ENCODE measurements at places on chromosomes 3 and 15. TPM values are rescaled to one million over a fixed set of nuclear protein-coding genes. Genes with fewer than 3 reads are reported as not detected.

GRCh38 chr15:74383286-74383685, 15.8 kb upstream of the CYP11A1 start:
- no peak for DNase-seq

- no peak for DNase-seq
Observed at GRCh38 chr3:38490281-38491030, 5.7 kb upstream of the EXOG start.

GRCh38 chr3:18135060-18135814, 289.9 kb downstream of the SATB1 start:
- DNase-seq: no peak

DNA sequence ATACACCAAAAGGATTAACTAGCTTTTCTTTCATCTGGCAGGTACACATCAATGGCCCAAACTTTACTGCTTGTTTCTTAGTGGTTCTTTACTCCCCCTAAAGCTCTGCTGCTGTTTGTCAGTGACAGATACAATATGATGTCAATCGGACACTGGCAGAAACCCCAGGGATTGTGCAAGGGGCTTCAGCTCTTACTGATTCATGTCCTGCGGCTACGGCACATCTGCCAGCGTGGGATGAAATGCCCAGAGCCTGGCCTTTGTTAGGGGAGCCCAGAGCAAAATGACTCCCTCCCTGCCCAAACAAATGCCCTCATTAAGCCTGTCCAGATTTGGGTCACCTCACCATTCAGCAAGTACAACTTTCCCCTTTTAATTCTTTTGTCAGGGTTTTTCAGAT, 28.3 kb downstream of the SRP14 start:
- DNase-seq: no peak

The AP3S2 gene
- total RNA-seq: 57.6 TPM

The EFL1 gene
- 14.4 TPM for total RNA-seq

DNA sequence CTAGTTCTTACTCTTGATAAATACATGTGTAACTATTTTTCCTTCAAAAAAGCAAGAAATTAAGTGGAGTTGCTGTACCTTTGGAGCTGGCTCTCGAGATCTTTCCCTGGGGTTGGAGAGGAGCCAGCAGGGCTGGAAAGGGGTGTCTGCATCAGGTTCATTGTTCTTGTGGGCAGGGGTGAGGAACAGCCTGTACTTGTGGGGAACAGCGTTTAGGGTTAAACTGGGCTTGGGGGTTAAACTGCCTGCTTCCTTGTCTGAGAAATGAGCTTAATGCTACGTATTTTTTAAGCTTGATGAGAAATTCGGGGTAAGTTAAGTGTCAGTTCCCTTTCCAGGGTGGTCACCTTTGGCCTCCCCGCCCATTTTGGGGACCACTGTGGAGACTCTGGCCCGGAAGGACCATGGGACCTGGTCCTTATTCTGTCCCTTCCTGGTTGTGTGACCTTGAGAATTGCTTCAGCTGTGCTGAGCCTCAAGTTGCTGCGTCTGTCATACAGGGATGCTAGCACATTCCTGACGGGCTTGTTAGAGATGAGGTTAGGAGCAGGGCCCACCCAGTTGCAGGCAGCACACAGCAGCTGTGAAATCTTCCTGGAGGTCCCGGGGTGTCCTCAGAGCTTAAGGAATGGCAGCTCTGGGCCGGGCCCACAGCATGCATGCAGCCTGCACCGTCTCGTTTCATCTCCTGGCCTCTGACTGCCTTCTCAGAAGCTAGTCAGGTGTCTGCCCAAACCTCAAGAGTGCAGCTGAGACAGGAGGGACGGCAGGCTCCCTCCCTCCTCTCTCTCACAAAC, 11.6 kb downstream of the H1-8 start:
- no peak for DNase-seq

DNA sequence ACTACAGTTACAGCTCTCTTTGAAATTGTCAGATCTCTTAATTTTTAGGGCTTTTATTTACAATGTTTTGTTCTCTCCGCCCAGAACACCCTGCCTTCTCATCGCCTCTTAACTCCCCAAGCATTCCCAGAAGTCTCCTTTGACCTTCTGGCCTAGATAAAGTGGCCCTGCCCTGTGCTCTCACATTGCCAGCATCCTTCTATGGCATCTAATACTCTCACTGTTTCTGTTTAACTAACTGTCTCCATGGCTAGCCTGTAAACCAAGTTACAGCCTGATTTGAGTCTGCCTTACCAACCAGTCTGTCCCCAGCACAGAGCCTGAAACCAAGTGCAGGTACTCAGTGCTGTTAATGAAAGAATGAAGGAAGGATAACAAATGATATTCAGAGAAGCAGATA, 19.9 kb downstream of the COL8A1 start:
- no peak for DNase-seq

DNA sequence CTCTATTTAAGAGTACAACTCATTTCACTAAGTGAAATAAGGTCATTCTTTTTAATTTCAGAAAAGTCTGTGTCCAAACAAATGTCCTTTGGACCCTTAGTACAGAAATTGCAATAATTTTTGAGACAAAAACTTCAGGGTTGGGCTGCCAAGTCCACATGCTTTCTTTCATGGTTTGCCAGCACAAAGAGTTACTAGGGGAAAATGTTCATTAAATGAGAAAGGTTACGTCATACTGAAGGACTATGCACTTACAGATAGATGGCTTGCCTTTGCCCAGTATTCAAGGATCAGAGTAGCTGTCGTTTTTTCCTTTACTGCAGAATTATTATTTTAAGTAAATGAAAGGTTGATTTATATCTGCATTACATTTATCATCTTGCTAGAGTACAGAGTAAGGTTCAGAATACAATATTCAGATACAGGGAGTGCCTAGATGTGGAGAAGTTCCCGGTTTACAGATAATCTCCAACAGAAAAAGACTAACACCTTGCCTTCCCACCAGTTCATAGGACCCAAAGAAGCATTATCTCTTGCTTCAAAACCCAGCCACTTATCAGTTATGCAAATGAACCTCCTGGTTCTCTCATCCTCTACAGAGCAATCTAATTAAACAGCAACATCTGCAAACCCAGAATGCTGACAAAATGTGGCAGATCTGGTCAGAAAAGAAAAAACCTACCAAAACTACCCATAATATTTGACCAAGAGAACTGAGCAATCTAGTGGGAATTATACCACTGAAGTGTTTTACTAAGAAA, 179.3 kb downstream of the FRMD5 start:
- DNase-seq: no peak

- DNase-seq: no peak
Observed at GRCh38 chr15:54707805-54708752, 488.7 kb downstream of the RSL24D1 start.

GRCh38 chr3:186639778-186640472, at the start of gene FETUB:
Gene FETUB, plus strand, starts transcription at chr3:186640399. Its CDS starts 62 bp downstream, at chr3:186640461.
- no peak for DNase-seq

- DNase-seq: no peak
Observed at GRCh38 chr3:88225326-88226008, 75.7 kb downstream of the C3orf38 start.

- no peak for DNase-seq
Observed at GRCh38 chr3:194758716-194759115, 73.0 kb downstream of the FAM43A start.

The ITGA11 gene
- total RNA-seq: 0.18 TPM

DNA sequence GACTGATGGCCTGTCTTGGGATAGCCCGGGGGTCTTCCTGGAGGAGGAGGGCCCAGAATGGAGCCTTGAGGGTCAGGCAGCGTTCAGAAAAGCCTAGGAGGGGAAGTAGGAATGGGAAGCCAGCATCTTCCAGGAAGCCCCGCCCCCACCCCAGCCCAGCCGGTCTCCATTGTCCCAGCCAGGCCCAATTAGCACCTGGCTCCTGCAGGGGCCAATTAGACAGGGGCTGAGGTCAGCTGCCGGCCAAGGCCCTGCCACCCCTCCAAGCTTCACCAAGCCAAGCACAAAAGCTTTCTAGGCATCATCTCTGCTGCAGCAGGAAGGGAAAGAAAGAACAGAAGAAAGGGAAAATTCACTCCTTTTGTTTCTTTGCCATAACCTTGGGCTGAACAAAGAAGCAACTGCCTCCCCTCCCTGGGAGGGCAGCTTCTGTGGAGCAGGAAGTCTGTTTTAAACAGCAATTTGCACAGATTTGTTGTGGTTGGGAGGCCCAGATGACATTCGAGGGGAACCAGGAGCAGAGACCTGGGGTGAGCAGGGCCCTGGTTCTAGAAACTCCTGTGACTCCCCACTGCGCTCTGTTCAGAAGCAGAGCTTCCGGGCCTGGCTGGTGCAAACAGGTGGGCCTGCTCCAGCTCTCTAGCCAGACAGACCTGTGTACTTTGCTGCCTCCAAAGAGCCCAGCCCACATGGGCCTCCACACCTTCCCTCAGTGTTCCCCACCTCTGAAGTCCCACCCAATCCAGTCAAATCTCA, 47.7 kb downstream of the CYP11A1 start:
- DNase-seq: no peak

The SPG11 gene
- 64.2 TPM for total RNA-seq

DNA sequence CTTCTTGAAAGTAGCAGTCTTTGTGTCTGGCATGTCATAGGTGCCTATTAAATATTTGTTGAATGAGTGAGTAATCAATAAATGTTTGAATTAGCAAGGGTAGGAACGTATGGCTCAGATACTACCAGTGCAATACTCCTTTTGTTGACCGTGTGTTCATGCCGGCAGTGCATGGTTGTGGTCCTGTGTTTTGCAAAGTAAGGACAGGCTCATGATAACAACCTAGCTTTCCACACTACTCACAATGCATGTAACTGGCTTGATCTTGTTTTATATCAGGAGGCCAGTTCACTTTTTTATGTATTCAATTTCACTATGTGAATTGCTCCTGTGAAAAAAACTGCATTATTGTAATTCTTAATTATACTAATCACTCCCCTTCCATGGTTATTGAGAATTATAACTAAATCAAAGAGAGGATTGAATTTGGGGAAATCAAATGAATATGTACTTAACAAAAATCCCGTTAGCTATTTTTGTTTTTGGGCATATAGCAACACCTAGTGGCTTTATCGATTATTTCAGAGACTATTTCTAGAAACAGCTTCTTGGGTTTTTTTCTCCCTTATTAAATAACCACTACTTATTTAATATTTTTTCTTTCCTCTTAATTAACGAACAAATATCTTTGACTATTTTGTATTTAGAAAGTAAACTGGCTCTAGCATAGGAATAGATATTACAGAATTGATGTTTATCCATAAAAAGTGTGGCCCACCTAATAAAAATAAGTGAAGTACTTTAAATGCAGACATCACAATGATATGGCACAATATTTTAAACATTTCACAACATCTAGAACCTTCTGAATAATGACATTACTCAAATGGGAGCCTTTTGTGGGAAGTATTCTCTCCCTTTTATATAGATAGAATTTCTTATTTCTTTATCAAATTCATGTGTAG, 218.5 kb downstream of the BBX start:
- DNase-seq: no peak

GRCh38 chr15:40894681-40895448, 615 bp downstream of the VPS18 start:
- DNase-seq: peak; percentile 47

The GASK1A gene
- not detected for total RNA-seq

DNA sequence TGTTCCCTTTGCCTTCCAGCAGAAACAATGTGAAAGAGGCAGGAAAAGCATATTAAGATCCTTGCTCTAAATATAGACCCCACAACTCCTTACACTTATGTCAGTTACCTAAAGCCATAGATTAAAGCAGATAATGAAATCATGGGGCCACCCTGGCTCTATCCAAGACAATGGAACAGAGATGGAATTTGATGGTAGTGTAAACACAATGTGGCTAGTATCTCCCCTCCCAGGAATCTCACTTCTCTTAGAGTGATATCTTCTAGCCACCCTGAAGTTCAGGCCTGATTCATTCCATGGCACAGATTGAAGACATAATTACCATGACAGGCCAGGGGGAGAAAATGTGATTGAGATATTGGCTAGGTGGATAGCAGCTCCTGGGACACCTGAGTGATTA, 32.6 kb downstream of the GALNT15 start:
- DNase-seq: no peak

GRCh38 chr15:31560643-31561042, 234.0 kb downstream of the KLF13 start:
- no peak for DNase-seq

The CORO2B gene
- 0.53 TPM for total RNA-seq

- no peak for DNase-seq
Observed at GRCh38 chr3:15217841-15218267, 11.8 kb downstream of the CAPN7 start.

DNA sequence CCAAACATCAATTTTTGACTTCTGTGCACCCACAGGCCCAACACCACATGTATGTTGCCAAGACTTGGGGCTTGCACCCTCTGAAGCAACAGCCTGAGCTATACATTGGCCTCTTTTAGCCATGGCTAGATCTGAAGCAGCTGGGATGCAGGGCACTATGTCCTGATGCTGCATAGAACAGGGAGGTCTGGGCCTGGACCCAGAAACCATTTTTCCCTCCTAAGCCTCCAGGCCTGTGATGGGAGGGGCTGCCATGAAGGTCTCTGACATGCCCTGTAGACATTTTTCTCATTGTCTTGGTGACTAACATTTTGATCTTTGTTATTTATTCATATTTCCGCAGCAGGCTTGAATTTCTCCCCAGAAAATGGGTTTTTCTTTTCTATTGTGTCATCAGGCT, 330.0 kb downstream of the PYDC2 start:
- no peak for DNase-seq

- no peak for DNase-seq
Observed at GRCh38 chr3:14154276-14154675, 24.1 kb downstream of the XPC start.

The HRG gene
- total RNA-seq: 0.58 TPM

GRCh38 chr3:159872374-159873109, 116.1 kb upstream of the IL12A start:
- DNase-seq: peak; percentile 96

DNA sequence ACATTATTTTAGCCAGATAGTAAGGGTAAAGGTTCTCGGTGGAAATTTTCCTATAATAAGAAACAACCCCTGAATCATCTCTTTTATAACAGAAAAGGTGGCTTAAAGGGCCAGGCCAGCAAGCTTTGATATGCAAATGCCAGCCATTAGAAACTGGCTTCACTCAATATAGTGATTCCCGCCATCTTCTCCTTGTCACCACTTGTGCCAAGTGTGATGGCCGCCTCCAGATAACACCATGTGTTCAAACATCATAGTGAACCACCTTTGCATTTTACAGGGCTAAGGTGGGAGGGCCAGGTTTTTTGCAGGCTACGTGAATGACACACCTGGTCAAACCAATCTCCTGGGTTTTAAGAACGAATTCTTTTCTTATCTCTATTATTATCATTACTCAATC, 31.3 kb downstream of the NCEH1 start:
- peak; percentile 1 for DNase-seq

The CCR9 gene
- total RNA-seq: not detected

The RAP2B gene
- total RNA-seq: 38.2 TPM

The CCDC9B gene
- 168 TPM for total RNA-seq

DNA sequence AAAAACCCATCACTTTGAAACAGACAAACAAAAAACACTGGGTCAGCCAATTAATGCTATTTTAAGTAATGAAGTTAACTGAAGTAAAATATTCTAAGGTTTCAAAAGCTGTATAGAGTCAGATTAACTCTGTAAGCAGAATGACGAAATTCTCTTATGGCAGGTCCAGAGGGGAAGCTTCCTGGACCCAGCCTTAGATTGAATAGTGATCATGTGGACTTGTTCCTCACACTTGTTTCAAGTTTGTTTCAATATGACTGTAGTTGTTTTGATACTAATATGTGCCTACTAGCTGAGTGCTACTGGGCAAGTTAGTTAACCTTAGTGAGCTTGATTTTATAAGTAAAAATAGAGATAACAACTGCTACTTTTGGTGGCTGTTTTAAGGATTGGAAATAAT, 32.6 kb downstream of the PLS1 start:
- DNase-seq: no peak

The EOMES gene
- not detected for total RNA-seq

Measured in PC-9 (cell line).